ENCODE measurements at places on chromosomes 4 and X. TPM values are rescaled to one million over a fixed set of nuclear protein-coding genes. Genes with fewer than 3 reads are reported as not detected.

Gene GJB1
- 1.4 TPM for total RNA-seq

DNA sequence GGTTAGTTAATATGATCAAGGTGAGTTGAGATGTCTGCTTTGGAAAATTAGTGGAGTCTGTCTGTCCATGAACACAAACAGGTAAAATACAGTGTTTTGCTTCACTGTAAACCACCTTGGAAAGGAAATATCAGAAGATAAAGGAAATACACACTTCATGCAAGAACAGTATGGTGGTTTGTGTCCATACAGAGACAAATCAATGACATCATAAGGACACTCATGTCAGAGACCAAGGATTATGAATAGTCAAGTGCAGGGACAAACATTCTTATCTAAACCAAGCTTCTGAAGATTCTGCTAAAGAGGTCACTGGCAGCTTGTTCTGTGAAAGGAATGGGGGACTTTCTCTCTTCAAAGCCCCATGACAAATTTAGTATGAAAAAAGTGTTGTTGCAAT, 322.9 kb upstream of the F9 start:
- no peaks in the 10 kb centered on the region for H3K4me1 ChIP-seq
- no peak for DNase-seq
- no peaks in the 10 kb centered on the region for H3K36me3 ChIP-seq
- no peak overlapping the region for H3K4me3 ChIP-seq
- H3K27me3 ChIP-seq: no peaks in the 10 kb centered on the region

GRCh38 chr4:17188125-17188524, 289.7 kb upstream of the LDB2 start:
- no peak for DNase-seq
- H3K4me3 ChIP-seq: no peak overlapping the region
- no peak overlapping the region for H3K27ac ChIP-seq
- H3K4me1 ChIP-seq: no peaks in the 10 kb centered on the region

GRCh38 chr4:152516156-152516555, 19.7 kb downstream of the FBXW7 start:
- no peak overlapping the region for H3K4me3 ChIP-seq
- H3K27ac ChIP-seq: no peak overlapping the region
- no peaks in the 10 kb centered on the region for H3K27me3 ChIP-seq
- no peaks in the 10 kb centered on the region for H3K36me3 ChIP-seq
- DNase-seq: no peak

Gene BGN
- 108 TPM for total RNA-seq

Gene SASH3
- total RNA-seq: 22.6 TPM

DNA sequence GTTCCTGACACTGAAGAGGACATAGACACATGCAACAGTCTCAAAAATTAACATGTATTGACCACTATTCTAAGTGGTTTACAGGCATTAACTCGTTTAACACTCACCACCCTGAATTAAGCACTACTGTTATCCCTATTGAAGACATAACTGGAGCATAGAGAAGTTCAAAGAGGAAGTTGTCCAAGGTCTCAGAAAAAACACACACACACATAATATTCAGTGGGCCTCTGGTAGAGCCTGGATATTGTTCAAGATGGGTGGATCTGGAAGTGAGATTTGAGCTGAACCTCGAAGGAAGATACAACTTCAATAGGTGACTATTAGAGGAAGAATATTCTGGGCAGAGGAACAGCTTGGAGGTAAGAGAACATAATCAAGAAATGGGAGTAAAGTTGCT, 334.9 kb downstream of the HNRNPD start:
- no peak overlapping the region for H3K4me3 ChIP-seq
- H3K4me1 ChIP-seq: no peaks in the 10 kb centered on the region
- H3K36me3 ChIP-seq: no peaks in the 10 kb centered on the region
- DNase-seq: no peak

Gene EVC
- total RNA-seq: 29.7 TPM

Gene CDS1
- total RNA-seq: 19.4 TPM

DNA sequence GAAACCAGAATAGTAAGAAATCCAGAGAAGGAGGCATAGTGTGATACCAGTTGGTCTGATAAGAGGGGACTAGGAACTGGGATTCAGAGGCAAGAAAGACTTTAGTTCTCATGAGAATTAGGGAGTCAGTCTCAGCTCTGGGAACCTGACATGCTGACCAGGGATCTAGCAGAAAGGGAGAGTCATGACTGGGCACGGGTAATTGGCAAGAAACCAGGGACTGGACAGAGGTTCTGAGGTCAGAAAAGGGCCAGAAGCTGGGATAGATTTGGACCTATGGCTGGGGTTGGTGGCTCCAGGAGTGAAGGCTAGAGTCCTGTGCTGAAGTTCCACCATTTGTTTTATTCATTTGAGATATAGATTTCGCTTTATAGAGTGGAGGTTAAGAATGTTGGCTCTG, 110.2 kb upstream of the C1GALT1C1 start:
- H3K4me3 ChIP-seq: no peak overlapping the region
- no peak overlapping the region for H3K27ac ChIP-seq
- H3K4me1 ChIP-seq: no peaks in the 10 kb centered on the region
- no peaks in the 10 kb centered on the region for H3K27me3 ChIP-seq

- no peaks in the 10 kb centered on the region for H3K27me3 ChIP-seq
- H3K4me3 ChIP-seq: no peak overlapping the region
- no peaks in the 10 kb centered on the region for H3K4me1 ChIP-seq
- DNase-seq: no peak
These were observed 31.8 kb downstream of the PLAC8 start for GRCh38 chr4:83082777-83083176.

GRCh38 chrX:134622056-134622812, 36.0 kb downstream of the PLAC1 start:
- DNase-seq: no peak
- no peaks in the 10 kb centered on the region for H3K27me3 ChIP-seq
- H3K4me1 ChIP-seq: peaks cover 4% of the 10 kb centered on the region
- no peak overlapping the region for H3K27ac ChIP-seq
- no peaks in the 10 kb centered on the region for H3K36me3 ChIP-seq

Gene ATP1B4
- total RNA-seq: not detected

DNA sequence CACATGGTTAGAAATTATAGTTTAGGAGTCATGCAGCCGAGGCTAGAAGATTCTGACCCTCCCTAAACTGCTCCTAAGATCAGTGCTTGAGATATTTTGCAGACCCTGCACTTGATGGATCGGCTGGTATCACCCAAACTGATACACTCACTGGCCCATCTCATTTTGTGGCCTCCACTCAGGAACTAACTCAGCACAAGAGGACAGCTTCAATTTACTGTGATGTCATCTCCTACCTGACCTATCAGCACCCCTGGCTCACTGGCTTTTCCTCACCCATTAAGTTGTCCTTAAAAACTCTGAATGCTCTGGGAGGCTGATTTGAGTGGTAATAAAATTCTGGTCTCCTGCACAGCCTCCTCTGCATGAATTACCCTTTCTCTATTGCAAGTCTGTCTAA, 450.9 kb downstream of the PCDH10 start:
- no peak overlapping the region for H3K27ac ChIP-seq
- H3K4me1 ChIP-seq: no peaks in the 10 kb centered on the region
- no peaks in the 10 kb centered on the region for H3K27me3 ChIP-seq
- H3K36me3 ChIP-seq: no peaks in the 10 kb centered on the region
- no peak for DNase-seq

GRCh38 chr4:152643153-152644035, 36.4 kb downstream of the TMEM154 start:
- no peaks in the 10 kb centered on the region for H3K36me3 ChIP-seq
- H3K27me3 ChIP-seq: no peaks in the 10 kb centered on the region
- peak overlapping the region; percentile 76 for H3K27ac ChIP-seq
- no peak for DNase-seq

Gene XPNPEP2
- 3.7 TPM for total RNA-seq

Gene CCDC149
- total RNA-seq: 19.3 TPM

DNA sequence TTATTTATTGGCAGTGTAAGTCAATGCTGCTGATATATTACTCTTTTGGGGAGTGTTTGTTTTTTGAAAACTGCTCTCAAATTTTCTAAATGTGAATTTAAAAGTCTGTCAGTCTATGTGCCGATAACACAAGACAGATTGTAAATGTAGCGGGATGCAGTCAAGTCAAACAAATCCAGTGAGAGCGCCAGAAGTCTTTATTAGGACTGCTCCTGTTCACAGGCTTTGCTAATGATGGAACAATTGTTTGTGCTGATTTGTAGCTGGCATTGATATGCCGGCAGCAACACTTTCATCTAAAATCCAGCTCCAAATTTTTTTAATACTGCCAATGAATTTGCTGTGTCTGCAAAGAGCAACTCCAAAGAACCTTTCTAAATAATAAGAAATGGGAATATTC, 78.7 kb upstream of the TET2 start:
- H3K27me3 ChIP-seq: no peaks in the 10 kb centered on the region
- no peaks in the 10 kb centered on the region for H3K36me3 ChIP-seq
- no peaks in the 10 kb centered on the region for H3K4me1 ChIP-seq
- no peak overlapping the region for H3K4me3 ChIP-seq

Gene TBL1X
- 21.4 TPM for total RNA-seq

- no peaks in the 10 kb centered on the region for H3K27me3 ChIP-seq
- no peaks in the 10 kb centered on the region for H3K4me1 ChIP-seq
- H3K36me3 ChIP-seq: no peaks in the 10 kb centered on the region
- no peak for DNase-seq
These were observed 17.3 kb downstream of the SMPX start for GRCh38 chrX:21740329-21741274.

DNA sequence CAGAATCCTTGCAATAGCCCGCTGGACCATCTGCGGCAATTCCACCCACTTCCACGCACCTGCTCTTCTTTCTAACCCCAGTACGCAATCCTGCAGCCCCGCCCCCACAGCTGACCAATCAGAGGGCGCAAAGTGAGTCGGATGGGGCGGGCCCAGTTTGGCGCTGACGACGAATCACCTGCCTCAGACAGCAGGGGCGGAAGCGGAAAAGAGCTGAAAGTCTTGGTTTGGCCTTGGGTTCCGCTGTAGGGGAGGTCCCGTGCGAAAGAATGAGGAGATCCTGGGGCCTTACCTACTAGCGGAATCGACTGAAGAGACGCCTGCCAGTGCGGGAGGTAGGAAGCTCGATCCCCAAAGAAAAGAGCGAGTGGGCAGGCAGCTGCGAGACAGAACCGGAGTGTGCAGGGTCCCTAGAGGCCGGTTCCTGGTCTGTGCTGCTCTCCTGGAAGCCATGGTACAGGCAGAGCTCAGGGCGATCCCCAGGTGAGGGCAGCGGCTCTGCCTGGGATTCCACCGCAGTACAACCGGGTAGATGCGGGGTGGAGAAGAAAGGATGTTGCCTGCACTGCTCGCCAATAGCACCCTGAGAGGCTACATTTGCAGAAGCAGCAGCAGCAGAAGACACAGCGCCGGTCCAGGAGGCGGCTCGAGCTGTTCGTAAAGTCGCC, at the start of gene TMEM184C:
Gene TMEM184C (plus strand): TSS at position 225 of the 668 bp plus-strand sequence. CDS start 560 bp downstream, outside the sequence.
- H3K4me3 ChIP-seq: peak within 1 kb of the TSS; percentile 75
- peaks cover 47% of the 10 kb centered on the region for H3K4me1 ChIP-seq
- H3K27me3 ChIP-seq: no peaks in the 10 kb centered on the region
- peaks cover 2% of the 10 kb centered on the region for H3K36me3 ChIP-seq
- H3K27ac ChIP-seq: peak within 1 kb of the TSS; percentile 87

- H3K4me1 ChIP-seq: peaks cover 7% of the 10 kb centered on the region
- H3K36me3 ChIP-seq: no peaks in the 10 kb centered on the region
- no peaks in the 10 kb centered on the region for H3K27me3 ChIP-seq
- DNase-seq: no peak
These were observed 4.7 kb downstream of the GPR50 start for GRCh38 chrX:151181088-151181487.

DNA sequence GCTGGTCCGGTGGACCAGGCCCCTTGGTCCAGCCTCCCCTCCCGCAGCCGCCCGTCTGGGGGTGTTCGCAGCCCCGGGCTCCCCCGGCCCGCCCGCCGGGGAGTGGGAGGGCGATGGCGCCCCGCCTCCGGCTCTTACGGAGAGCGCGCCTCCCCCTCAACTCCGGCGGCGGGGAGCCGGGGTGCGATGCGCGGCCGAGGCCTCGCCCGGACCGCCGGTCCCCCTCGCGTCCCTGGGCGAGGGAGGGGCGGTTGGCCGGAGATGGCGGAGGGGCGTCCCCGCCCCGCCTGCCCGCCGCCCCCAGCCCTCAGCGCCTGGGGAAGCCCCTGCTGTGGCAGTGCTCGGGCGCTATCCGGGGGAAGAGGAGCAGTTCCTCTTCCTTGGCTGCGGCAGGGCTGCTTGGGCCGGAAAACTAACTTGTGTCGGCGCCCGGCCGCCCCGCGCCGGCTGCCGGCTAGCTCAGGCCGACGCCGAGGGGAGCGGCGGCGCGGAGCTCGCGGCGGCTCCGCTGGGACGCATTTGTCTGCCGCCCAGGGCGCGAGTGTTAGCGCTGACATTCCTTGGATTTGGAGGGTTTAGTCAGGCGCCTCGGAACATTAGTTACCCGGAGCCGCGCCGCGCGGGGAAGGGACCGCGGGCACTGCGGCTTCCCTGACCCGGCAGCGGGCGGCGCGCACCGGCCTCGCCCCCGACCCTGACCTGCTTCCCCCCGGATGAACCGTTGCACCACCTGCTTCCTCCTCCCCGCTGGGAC, 994 bp downstream of the GALNT7 start:
- peak overlapping the region; percentile 92 for H3K4me3 ChIP-seq
- H3K4me1 ChIP-seq: peaks cover 38% of the 10 kb centered on the region
- peak; percentile 93 for DNase-seq
- H3K36me3 ChIP-seq: no peaks in the 10 kb centered on the region

- no peak overlapping the region for H3K27ac ChIP-seq
- no peaks in the 10 kb centered on the region for H3K4me1 ChIP-seq
- H3K4me3 ChIP-seq: no peak overlapping the region
These were observed 520.2 kb downstream of the SPRY1 start for GRCh38 chr4:123916821-123917220.

Gene CFAP99
- total RNA-seq: 2.3 TPM

Gene HPSE
- total RNA-seq: 2.1 TPM

DNA sequence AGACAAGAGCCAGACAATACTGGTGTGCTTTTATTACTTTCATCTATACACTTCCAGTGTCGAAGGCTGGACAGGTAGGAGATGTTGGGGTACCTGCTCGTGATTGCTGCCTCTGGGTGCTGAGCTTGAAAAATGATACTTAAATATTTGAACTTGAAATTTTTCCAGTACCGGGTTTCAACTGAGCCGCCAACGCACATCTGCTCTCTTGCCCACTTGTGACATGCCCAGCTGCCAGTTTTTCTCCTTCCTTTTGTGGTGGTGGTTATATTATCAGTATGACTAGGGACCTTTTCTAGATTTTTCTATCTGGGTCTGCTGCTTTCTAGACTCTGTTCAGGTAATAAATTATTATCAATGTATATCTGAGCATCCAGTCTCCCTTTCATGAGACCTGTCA, 3.4 kb downstream of the OGT start:
- peaks cover 25% of the 10 kb centered on the region for H3K4me1 ChIP-seq
- DNase-seq: no peak
- H3K36me3 ChIP-seq: no peaks in the 10 kb centered on the region
- H3K27me3 ChIP-seq: no peaks in the 10 kb centered on the region
- H3K27ac ChIP-seq: peak overlapping the region; percentile 8

DNA sequence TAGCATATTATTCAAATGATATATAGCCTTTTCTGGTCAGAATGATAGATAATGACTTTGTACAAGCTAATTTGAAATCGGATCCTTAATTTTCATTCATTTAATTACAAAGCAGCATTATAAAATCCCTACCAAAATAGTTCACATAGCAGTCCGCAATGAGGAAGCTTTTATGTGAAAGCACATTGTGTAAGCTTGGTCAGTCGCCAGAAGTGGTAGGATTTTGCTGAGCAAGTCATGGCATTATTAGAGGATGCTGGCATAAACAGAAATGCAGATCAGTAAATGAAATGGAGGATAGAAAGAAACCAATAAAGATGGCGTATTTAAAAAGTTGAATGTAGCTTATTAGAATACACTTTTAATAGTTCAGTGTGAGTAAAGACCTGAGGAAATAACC, 93.2 kb upstream of the DIAPH2 start:
- H3K4me1 ChIP-seq: no peaks in the 10 kb centered on the region
- H3K27me3 ChIP-seq: no peaks in the 10 kb centered on the region
- peak; percentile 21 for DNase-seq
- no peaks in the 10 kb centered on the region for H3K36me3 ChIP-seq

Gene MAGEB5
- not detected for total RNA-seq
